ENCODE measurements at places on chromosomes 7 and 10.

DNA sequence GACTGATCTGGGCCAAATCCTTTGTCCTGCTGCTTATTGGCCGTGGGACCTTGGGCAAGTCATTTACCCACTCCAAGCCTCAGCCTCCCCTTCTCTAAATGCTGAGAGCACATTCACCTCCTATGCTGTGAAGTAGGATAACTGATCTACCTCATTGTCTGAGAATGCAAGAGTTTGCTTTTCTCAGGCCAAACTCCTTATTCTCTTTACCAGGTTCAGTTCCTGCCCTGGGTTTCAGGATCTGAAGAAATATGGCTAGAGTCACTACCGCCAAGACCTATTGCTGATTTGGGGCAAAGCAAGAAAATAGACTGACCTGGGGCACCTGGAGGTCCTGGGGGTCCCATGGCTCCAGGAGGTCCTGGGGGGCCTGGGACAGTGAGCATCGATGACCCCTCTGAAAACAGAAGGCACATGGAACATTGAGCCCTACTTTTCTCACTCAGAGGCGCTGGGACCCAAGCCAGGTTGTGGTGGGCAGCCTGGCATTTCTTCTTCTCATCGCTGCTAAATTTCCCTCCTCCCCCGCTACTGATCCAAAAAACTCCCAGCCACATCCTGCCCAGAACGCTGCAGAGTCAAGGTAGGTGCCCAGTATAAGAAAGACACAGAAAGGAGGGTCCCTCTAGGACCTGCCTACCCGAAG, 42.4 kb downstream of the COL17A1 start:
- DNase-seq: no peak

GRCh38 chr10:118944959-118945633, 84.4 kb upstream of the NANOS1 start:
- DNase-seq: no peak

GRCh38 chr10:6072215-6072934, 10.2 kb upstream of the IL2RA start:
- DNase-seq: peak; percentile 57

GRCh38 chr10:71077143-71077581, 135.2 kb upstream of the UNC5B start:
- DNase-seq: peak; percentile 17

DNA sequence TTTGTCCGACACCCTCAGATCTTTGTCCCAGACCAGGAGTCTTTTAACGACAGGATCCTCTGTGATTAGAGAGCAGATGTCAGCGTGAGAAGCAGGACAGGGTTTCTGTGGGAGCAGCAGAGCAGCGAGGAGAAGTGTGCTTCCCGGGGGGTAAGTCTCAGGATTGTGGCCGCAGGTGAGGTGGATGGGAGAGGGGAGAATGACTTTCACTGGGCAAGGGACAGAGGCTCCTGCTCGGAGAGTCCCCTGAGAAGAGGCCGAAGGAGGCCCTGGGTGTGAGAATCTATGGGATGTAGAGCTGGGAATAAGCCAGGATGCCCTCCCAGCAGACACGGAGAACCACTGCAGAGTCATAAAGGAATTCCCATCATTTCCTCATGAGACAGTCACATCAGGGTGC, 10.4 kb upstream of the RBAK start:
- DNase-seq: no peak

DNA sequence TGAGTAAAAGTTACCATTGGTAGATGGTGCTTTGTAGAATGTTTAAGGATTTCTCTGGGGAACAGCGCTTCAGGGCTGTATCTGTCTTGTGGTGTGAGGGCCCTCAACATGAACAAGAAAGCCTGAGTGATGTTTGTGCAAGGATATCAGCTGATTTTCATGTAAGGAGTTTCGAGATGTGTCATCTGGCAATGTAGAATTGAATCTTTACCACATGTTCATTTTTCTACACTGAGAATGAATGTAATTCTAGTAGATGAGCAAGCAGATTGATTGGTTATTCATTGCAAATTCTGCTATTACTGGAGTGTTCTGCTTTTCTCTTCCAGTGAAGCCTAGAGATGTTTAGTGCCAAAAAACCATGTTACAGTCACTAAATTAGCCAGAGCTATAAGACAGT, 87.7 kb downstream of the ST7 start:
- DNase-seq: no peak

GRCh38 chr7:2247141-2247995, 5.3 kb downstream of the NUDT1 start:
- DNase-seq: peak; percentile 62

- no peak for DNase-seq
Measured at GRCh38 chr7:41098402-41098801, 604.5 kb downstream of the INHBA start.

DNA sequence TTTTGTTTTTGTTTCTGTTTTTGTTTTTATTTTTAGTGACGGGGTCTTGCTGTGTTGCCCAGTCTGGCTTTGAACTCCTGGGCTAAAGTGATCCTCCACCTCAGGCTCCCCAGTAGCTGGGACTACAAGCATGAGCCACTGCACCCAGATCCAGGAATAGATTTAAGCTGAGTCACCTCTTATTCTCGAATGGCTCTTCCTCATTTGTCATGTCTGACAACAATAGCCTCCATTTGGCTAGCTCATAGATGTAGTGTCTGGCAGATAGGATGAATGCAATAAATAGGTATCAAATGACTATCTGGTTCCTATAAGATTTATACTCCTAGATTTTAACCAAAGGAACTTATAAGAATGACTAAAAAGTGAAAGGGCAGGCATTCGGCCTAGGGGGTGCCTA, 172.9 kb downstream of the TMEM26 start:
- DNase-seq: no peak

GRCh38 chr10:108783897-108784296, 1139.4 kb downstream of the XPNPEP1 start:
- peak; percentile 27 for DNase-seq

GRCh38 chr10:56469482-56469881, 108.4 kb upstream of the ZWINT start:
- no peak for DNase-seq

- DNase-seq: no peak
Measured at GRCh38 chr10:102632394-102633111, 11.7 kb upstream of the TRIM8 start.

DNA sequence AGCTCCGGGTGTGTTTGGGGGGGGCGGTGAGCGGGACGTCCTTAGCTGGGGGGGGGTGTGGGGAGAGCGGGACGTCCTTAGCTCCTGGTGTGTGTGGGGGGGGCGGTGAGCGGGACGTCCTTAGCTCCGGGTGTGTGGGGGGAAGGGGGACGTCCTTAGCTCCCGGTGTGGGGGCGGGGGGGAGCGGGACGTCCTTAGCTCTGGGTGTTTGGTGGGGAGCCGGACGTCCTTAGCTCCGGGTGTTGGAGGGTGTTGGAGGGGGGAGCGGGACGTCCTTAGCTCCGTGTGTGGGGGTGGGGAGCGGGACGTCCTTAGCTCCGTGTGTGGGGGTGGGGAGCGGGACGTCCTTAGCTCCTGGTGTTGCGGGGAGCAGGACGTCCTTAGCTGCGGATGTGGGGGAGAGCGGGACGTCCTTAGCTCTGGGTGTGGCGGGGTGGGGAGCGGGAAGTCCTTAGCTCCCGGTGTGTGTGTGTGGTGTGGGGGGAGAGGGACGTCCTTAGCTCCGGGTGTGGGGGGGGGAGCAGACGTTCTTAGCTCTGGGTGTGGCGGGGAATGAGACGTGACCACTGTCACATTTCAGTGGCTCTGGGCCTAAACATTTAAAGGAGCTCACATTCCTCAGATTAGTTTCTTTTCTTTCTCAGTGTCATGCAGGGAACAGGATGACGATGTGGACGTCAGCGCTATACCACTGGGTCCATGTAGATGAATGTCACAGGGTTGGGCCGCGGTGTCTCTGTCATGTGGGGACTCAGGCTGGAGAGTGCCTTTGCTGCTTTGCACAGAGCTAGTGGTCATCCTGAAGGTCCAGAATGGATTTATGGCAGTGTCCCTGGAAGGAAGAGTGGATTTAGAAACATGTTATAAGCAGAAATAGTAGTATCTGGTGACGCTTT, 7.5 kb downstream of the DYNC2I1 start:
- peak; percentile 60 for DNase-seq

DNA sequence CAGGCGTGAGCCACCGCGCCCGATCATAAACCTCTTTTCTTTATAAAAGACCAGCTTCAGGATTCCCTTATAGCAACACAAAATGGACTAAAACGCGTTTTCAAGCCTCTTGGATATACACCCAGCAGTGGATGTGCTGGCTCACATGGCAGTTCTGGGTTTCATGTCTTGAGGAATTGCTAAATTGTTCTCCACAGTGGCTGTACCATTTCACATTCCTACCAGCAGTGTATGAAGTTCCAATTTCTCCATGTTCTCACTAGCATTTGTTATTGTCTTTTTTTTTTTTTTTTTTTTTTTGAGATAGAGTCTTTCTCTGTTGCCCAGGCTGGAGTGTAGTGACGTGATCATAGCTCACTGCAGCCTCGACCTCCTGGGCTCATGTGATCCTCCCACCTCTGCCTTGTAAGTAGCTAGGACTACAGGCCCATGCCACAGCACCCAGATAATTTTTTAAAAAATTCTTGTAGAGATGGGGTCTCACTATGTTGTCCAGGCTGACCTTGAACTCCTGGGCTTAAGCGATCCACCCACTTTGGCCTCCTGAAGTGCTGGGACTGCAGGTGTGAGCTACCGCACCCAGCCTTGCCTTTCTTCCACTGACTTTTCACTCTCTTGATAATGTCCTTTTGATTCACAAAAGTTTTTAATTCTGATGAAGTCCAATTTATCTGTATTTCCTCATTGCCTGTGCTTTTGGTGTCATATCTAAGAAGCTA, 17.4 kb downstream of the TECPR1 start:
- no peak for DNase-seq

Measured in stimulated activated CD8-positive, alpha-beta memory T cell treated with anti-CD3 and anti-CD28 coated beads, Interleukin-4, amount 100 ng/mL, for 48 hours (primary cell).